ENCODE measurements at places on chromosomes 4 and X.
A peak's percentile ranks its signal among the peaks of the same experiment; 100 is the strongest.

DNA sequence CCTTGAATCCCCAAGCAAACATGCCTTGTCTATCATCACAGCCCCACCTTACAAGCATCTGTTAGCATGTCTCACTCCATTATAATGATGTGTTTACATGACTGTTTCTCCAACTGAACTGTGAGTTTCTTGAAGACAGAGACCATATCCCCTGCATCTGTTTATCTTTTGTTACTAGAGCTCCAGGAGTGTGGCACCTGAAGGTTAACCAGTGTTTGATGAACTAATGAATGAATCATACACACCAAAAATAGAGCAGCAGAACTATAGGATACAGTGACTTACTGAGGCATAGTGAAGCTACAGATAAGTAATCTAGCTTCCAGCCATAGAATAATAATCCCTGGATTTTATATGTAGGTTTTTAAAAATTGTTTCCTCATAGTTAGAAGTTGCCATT, 331.0 kb downstream of the PCDH7 start:
- DNase-seq: no peak

DNA sequence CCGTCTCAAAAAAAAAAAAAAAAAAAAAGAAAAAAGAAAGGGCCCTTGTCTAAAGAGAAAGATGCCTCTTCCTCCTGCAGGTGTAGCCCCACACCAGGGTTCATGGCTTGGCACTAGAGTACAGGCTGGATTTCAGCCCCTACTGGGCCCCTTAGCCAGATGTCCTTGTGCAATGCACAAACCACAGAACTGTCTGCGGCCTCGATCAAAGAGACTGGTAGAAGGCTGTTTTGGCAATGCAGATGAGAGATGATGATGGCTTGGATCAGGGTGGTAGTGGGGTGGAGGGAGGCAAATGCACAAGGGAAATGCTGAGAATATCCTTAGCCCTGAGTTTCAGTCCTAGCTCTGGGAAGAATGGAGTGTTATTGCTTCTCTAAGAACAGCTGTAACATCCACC, 26.5 kb upstream of the TSR2 start:
- DNase-seq: no peak

GRCh38 chrX:118945921-118946320, 28.5 kb upstream of the LONRF3 start:
- no peak for DNase-seq

DNA sequence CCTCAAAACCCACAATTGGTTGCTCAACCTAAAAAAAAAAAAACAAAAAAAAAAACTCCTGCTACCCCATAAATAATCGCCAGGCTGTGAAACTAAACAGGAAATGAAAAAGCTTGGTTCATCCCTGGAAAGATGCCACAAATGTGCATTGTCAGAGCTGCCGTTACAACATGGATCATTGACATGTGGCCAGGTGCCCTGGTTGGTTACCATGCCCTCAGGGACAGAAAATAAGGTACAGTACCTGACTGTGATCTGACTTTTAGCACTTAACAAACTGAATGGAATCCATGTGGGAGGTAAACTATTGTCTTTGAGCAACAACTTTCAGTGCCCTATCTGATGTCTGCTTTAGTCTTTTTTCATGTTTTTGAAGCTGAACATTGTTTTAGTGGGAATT, 118.0 kb upstream of the RPL34 start:
- no peak for DNase-seq

DNA sequence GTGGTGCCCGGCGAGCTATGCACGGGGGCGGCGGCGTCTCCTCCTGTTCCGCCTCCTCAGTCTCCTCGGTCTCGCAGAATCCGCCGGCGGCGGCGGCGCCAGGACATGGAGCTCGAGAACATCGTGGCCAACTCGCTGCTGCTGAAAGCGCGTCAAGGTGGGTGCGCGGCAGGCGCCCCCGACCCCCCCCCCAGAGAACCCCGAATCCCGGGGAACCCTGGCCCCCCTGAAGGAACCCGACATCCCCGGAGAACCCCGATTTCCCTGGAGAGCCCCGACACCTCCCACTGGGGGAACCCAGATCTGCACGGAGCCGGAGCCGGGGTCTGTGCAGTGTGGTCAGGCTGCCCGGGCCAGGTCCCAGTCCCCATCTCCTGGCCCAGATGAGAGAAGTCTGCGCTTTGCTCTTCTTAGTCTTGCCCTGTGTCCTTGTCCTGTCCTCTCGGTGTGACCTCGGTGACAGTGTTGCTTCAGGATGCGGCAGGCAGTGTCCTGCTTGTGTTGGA, 648 bp downstream of the GRK4 start:
- DNase-seq: no peak

DNA sequence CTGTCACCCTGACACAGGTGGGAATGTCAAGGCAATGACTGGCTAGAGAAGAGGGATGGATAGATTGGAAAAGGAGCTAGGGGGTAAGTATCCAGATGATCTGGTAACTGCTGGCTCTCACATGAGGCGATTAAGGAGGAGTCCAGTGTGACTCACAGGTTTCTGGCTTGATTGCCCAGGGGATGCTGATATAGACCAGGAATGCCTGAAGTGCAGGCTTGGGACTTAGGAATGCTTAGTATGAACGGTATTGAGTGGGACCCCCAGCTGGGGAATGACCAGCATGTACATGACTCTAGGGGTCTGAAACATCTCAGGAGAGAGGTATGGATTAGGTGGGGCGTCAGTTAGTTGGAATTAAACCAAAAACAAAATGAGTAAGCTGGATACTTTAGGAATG, 65.8 kb upstream of the PRPS1 start:
- DNase-seq: no peak

- no peak for DNase-seq
Observed at GRCh38 chrX:153441981-153442380, 3.9 kb downstream of the TREX2 start.

- no peak for DNase-seq
Observed at GRCh38 chr4:3781193-3781886, 15.2 kb downstream of the ADRA2C start.

DNA sequence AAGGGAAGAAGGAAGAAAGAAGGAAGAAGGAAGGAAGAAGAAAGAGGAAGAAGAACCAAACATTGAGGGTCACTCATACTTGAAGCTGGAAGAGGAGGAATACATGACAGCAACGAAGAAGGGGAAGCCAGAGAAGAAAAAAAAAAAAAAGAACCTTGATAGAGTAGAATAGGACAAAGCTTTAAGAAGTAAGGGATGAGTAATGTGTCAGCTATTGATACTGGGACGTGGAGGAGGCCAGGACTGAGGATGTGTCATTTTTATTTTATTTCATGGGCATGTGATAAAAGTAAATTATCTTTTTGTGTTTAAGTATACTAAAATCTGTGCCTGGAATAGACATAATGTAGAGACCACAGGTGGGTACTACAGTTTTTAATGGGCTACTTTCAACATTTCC, 6.4 kb downstream of the EDA2R start:
- DNase-seq: no peak

DNA sequence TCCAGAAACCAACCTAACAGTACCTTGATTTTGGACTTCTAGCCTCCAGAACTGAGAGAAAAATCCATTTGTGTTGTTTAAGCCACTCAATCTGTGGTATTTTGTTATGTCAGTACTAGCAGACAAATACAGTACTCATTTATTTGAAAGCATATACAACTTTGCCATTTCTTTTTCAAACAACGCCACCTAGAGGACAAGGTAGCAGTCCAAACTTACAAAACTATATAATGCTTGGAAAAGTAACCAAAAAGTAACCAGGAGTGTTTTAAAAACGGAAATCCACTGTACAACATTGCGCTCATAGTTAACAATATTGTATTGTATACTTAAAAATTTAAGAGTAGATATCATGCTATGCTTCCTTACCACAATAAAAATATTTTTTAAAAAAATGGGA, 37.0 kb upstream of the FGF13 start:
- DNase-seq: no peak

DNA sequence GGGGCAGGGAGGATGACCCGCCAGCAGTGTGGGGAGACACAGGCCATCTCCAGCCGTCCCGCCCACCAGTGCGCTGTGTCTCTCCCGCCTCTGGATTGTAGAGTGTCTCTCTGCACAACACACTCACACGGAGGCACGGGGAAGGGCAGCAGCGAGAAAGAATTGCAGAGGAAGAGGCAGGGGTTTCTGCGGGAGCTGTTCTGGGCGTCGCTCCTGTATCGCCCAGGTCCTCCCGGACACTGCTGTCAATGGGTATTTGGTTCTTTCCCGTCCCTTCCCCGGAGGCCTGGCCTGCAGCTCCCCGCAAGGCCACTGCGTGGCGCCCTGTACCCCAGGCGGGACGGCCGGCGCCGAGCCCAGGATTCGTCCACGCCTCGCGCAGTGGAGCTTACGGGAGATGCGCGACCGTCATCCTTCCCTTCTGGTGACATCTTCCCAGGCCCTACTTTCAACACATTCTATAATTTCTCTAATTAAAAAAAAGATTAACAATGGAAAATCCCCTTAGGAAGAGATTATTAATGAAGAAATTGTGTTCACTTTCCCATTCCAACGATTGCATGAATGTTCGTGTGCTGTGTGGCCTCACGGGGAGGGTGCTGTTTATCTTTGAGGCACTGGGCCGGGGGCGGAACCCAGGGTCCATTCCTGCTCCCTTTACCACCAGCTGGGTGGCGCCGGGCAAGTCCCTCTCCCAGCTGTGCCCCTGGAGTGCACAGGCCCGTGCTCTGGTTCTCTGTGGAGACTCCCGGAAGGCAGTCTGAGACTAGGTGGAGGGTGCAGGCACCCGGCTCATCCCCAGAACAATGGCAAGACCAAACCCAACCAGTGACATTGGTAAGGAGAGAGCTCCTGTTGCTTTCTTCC, 95.7 kb downstream of the CPZ start:
- DNase-seq: peak; percentile 58

DNA sequence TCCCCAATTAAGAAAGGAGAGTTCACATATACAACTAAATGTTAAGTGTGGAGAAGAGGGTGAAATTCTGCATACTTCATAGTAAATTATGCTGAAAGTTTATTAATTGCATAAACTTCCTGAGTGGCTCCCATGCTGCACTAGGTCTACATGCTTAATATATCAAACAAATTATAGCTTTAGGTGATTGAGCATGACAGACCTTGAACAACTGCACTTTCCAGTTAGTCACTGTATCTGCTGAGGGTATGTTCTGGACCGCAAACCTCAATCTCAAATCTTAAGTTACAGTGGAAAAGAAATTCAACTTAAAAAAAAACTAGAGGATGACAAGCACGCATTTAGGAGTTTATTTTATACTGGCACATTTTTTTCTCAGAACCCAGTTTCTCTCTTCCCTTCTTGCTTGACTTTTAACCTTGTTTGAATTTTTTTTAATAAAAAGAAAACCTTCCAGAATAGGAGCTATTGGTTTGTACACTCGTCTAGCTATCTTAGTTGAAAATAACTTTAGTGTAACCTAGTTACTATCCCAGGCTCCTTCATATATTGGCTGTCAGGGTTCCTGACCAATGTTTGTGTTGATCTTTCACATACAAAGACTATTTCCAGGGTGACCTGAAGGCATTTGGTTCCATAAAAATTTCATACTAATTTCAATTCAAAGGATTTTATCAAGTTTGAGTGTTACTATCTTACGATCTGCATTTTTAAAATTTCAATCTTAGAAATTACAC, 10.2 kb upstream of the FAM120C start:
- DNase-seq: no peak

- no peak for DNase-seq
Observed at GRCh38 chrX:148567229-148567628, 66.8 kb downstream of the AFF2 start.

GRCh38 chr4:8269535-8270417, at the start of gene HTRA3:
Gene HTRA3 (plus strand): TSS chr4:8269754. CDS start chr4:8269969, 215 bp downstream.
- DNase-seq: no peak

DNA sequence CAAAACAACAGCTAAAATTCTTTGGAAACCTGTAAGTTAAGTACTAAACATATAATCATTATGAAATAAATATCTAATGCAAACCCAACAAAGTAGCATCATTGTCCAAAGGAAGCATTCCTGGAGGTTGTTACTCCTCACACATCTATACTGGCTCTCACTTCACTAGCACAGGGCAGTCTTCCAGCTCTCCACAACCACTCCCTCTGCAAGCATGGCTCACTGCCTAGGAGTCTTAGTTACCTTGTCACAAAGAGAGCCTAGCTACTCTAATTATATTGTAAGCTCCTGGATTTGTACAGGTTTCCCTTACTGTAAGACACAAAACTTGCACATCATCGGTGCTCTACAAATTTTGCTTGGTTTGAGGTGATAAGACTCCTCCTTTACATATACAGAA, 76.1 kb downstream of the AMMECR1 start:
- no peak for DNase-seq

DNA sequence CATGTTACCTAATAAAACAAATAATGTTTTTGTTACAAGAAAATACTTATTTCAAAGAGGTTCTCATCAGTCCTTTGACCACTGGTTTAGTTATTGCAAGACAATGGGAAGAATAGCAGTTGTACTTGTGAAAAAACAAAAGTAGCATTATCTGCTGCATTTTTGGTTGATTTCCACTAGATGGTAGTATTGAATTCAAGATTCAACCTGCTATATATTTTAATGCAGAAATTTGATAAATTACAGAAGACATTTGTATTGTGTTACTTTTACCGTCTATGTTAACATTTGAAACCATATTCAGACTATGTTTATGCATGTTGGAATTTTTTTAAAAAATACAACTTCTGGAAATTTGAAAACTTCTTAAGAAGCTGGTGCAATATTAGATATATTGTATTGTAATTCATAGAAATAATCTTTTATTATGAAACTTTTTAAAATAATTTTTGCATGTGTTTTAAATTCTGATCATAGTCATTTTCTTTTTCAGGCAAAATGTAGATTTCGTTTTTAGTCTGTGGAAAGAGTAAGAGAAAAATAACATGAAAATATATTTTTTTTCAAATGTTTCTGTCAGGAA, 56.4 kb downstream of the SPCS3 start:
- no peak for DNase-seq

DNA sequence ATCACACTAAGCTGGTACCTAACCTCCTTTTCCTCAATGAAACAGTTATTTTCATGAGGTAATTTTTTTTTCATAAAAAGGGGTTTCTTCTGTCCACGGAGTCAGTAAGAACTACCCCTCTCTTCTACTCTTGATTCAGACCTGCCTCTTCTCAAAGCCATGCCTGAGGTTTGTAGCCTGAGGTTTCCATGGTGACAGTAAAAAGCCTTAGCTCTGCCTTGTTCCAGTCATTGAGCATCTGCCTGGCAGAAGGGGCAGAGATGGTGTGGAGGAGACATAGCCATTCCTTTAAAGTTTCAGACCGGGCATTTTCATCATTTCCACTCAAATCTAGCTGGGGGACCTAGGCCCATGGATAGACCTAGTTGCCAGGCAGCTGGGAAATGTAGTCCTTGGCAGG, 135.5 kb downstream of the REPS2 start:
- DNase-seq: no peak

DNA sequence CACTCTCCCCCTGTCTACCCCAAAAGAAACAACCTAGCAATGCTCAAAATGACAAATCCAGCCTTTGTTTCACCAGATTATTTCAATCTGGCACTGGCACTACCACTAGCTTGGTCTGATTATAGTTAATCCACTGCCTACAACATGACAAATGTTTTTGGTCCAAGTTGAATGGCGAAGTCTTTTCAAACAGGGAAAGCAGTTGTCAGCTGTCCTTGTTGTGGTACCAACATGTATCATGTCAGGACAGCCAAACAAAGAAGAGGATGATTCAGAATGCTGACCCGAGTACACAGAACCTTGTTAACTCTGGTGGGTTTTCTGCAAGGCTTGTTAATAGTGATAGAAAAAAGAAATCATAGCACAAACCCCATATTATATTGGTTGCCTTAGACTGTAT, 160.8 kb upstream of the ANK2 start:
- DNase-seq: no peak
